ENCODE measurements at places on chromosomes 12 and 14.

- H3K27ac ChIP-seq: no peak overlapping the region
- H3K4me1 ChIP-seq: peaks cover 36% of the 10 kb centered on the region
- no peaks in the 10 kb centered on the region for H3K36me3 ChIP-seq
- no peak overlapping the region for H3K4me3 ChIP-seq
- no peak for DNase-seq
Observed at GRCh38 chr12:47885012-47885501, 19.7 kb downstream of the VDR start.

GRCh38 chr12:69405566-69405865, 46.0 kb downstream of the YEATS4 start:
- no peaks in the 10 kb centered on the region for H3K27me3 ChIP-seq
- no peaks in the 10 kb centered on the region for H3K36me3 ChIP-seq
- no peak for DNase-seq
- no peak overlapping the region for H3K27ac ChIP-seq

DNA sequence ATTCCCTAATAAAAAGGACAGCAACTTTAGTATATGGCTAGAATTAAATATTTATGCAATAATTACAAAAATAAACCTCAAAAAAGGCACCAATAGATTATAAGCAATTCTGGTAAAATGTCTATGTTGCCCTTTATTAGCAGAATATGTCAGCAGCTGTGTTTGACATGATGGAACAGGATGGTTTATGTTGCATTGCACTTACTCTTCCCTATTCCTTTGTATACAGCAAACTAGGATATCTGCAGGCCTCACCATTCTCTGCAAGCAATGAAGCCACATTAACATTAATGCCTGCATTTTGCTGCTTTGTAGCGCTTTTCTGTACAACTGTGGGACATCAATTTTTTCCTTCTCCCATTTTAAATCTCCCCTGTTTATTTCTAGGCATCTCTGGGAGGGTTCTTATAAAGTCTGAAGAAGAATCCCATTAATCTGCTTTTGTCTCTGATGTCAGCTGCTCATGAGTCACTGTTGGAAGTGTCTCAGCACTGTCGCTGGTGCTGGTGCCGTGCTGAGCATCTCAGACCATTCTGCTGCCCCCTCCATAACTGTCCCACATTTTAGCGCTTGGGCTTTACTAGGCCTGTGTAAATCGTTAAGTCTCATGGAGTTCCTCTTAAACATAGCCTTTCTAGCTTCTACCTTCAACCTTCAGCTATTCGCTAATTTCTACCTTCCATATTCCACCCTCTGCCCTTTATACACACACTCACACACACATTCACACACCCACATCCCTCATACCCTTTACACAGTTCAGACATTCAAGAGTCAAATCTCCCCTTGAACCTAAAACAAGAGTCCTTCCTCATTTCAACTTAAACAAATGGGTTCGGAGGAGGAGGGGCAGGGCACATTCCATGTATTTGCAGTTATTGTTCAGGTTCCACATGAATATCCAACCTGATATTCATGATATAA, 64.4 kb upstream of the TRHDE start:
- no peaks in the 10 kb centered on the region for H3K27me3 ChIP-seq
- H3K36me3 ChIP-seq: no peaks in the 10 kb centered on the region
- H3K4me1 ChIP-seq: no peaks in the 10 kb centered on the region
- no peak for DNase-seq
- H3K27ac ChIP-seq: no peak overlapping the region
- no peak overlapping the region for H3K4me3 ChIP-seq

DNA sequence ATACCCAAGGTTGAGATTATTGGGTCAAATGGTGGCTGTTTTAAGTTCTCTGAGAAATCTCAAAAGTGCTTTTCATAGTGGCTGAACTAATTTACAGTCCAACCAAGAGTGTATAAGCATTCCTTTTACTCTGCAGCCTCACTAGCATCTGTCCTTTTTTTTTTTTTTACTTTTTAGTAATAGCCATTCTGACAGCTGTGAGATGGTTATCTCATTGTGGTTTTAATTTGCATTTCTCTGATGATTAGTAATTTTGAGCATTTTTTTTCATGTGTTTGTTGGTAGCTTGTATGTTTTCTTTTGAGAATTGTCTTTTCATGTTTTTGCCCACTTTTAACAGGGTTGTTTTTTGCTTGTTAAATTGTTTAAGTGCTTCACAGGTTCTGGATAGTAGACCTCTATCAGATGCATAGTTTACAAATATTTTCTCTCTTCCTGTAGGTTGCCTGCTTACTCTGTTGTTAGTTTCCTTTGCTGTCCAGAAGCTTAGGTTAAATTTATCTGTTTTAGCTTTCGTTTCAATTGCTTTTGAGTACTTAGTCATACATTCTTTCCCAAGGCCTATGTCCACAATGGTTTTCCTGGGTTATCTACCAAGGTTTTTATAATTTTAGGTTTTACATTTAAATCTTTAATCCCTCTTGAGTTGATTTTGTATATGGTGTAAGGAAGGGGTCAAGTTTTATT, 881.3 kb upstream of the SEL1L start:
- no peak overlapping the region for H3K4me3 ChIP-seq
- H3K4me1 ChIP-seq: no peaks in the 10 kb centered on the region
- H3K36me3 ChIP-seq: no peaks in the 10 kb centered on the region

GRCh38 chr14:106058342-106058741, 532.0 kb downstream of the TMEM121 start:
- H3K4me1 ChIP-seq: no peaks in the 10 kb centered on the region
- H3K27me3 ChIP-seq: no peaks in the 10 kb centered on the region
- DNase-seq: no peak
- H3K4me3 ChIP-seq: no peak overlapping the region
- H3K36me3 ChIP-seq: no peaks in the 10 kb centered on the region

GRCh38 chr12:71567537-71567936, 96.1 kb downstream of the ZFC3H1 start:
- no peaks in the 10 kb centered on the region for H3K36me3 ChIP-seq
- H3K4me3 ChIP-seq: no peak overlapping the region
- no peaks in the 10 kb centered on the region for H3K27me3 ChIP-seq
- DNase-seq: no peak

GRCh38 chr12:89368391-89368790, 16.1 kb upstream of the DUSP6 start:
- DNase-seq: no peak
- no peaks in the 10 kb centered on the region for H3K36me3 ChIP-seq
- no peak overlapping the region for H3K4me3 ChIP-seq

- no peaks in the 10 kb centered on the region for H3K27me3 ChIP-seq
- H3K27ac ChIP-seq: no peak overlapping the region
- H3K36me3 ChIP-seq: no peaks in the 10 kb centered on the region
- no peak overlapping the region for H3K4me3 ChIP-seq
Observed at GRCh38 chr14:97713023-97713422, 915.8 kb downstream of the VRK1 start.

DNA sequence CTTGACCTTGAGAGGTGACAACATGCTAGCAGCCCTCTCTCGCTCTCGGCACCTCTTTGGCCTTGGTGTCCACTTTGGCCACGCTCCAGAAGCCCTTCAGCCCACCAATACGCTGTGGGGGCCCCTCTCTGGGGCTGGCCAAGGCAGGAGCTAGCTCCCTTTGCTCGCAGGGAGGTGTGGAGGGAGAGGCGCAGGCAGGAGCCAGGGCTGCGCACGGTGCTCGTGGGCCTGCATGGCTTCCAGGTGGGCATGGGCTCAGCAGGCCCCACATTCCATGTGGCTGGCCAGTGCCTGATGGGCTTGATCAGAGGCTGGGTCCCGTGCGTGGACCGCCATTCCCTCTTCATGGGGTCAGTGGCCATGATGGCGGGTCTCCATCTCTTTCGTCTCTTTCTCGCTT, 1237.0 kb upstream of the USP15 start:
- H3K27me3 ChIP-seq: no peaks in the 10 kb centered on the region
- no peaks in the 10 kb centered on the region for H3K4me1 ChIP-seq
- H3K27ac ChIP-seq: no peak overlapping the region
- no peak overlapping the region for H3K4me3 ChIP-seq
- H3K36me3 ChIP-seq: no peaks in the 10 kb centered on the region

DNA sequence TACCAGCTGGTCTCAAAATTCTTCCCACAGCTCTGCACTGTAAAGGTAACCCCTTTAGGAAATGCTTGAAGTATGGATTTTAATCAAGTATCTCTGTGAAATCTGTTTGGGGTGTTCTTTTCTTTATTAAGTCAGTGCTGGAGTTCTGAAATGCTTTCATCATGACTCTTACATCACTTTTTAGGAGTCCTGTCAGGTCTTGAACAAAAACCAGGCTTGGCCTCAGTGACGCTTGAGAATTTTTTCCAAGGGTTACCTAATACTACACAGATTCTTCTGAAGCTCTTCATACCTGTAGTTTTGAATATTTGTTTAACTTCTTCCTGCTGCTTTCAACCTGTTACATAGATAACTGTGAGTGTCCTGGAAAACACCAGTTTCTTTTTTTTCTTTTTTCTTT, 47.0 kb upstream of the KCNH3 start:
- H3K27ac ChIP-seq: no peak overlapping the region
- H3K27me3 ChIP-seq: no peaks in the 10 kb centered on the region
- no peaks in the 10 kb centered on the region for H3K36me3 ChIP-seq
- no peak overlapping the region for H3K4me3 ChIP-seq
- H3K4me1 ChIP-seq: no peaks in the 10 kb centered on the region

GRCh38 chr14:61535458-61535857, 159.9 kb upstream of the HIF1A start:
- H3K4me3 ChIP-seq: no peak overlapping the region
- no peak for DNase-seq
- H3K27ac ChIP-seq: no peak overlapping the region

GRCh38 chr12:121930862-121931261, 12.5 kb downstream of the CFAP251 start:
- no peak overlapping the region for H3K4me3 ChIP-seq
- H3K36me3 ChIP-seq: no peaks in the 10 kb centered on the region
- DNase-seq: no peak

GRCh38 chr14:73471582-73472184, 13.3 kb upstream of the NUMB start:
- H3K27me3 ChIP-seq: no peaks in the 10 kb centered on the region
- no peak for DNase-seq

- H3K4me3 ChIP-seq: no peak overlapping the region
- no peaks in the 10 kb centered on the region for H3K36me3 ChIP-seq
- no peaks in the 10 kb centered on the region for H3K4me1 ChIP-seq
- DNase-seq: no peak
- H3K27ac ChIP-seq: no peak overlapping the region
- peaks cover 3% of the 10 kb centered on the region for H3K27me3 ChIP-seq
Observed at GRCh38 chr12:106082216-106083175, 56.3 kb downstream of the NUAK1 start.

DNA sequence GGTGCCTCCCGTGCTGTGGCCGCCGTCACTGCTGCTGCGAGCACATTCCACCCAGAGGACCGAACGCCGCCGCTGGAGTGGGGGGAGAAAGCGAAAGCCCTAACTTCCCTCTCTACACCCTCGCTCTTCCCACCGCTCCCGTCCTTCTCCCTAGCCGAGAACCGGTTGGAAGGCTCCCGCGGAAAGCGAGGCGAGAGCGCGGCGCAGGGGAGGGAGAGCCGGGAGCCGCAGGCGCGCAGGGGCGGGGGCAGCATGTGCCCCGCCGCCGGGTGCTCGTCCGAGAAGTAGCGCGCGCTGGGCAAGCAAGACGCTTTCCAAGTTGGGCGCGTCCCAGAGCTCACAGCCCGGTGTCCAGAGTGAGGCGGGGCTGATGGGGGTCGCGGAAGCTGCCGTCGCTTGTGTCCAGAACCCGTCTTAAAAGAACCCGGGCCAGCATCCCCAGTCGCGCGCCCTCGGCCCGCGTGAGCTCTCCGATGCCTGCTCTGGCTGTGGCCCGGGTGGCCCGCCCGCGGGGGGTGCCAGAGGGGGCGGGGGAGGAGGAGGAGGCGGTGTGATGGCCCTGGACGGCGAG, at the start of gene TRHDE:
Gene TRHDE, plus strand, starts transcription at position 280 of the 571 bp plus-strand sequence. Its CDS starts 274 bp downstream, at position 554.
- peak; percentile 17 for DNase-seq
- peak within 1 kb of the TSS; percentile 23 for H3K4me3 ChIP-seq
- no peaks in the 10 kb centered on the region for H3K36me3 ChIP-seq
- H3K27ac ChIP-seq: no peak within 1 kb of the TSS

DNA sequence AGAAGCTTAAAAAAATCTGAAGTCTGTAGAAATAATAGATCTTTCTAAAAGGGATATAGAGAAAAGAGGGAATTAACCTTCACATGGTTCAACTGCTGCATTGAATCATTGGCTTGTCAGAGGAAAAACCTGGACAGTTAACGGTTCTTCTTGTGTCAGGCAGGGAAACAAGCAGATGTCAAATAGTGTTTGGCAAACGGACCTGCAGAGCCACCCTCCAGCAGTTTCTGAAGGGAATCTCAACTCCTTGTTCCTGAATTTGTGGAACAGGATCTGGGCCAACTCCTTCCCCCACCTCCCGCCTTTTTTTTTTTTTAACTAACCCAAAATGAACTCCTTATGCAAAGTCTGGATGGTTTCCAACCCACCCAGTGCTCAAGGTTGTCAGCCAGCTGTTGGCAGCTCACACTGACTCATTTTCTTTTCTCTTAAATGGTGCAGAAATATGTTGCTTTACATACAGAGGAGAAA, 187.3 kb downstream of the CAND1 start:
- no peak for DNase-seq
- H3K4me1 ChIP-seq: peaks cover 34% of the 10 kb centered on the region
- H3K27me3 ChIP-seq: no peaks in the 10 kb centered on the region
- no peaks in the 10 kb centered on the region for H3K36me3 ChIP-seq
- H3K27ac ChIP-seq: no peak overlapping the region
- no peak overlapping the region for H3K4me3 ChIP-seq

DNA sequence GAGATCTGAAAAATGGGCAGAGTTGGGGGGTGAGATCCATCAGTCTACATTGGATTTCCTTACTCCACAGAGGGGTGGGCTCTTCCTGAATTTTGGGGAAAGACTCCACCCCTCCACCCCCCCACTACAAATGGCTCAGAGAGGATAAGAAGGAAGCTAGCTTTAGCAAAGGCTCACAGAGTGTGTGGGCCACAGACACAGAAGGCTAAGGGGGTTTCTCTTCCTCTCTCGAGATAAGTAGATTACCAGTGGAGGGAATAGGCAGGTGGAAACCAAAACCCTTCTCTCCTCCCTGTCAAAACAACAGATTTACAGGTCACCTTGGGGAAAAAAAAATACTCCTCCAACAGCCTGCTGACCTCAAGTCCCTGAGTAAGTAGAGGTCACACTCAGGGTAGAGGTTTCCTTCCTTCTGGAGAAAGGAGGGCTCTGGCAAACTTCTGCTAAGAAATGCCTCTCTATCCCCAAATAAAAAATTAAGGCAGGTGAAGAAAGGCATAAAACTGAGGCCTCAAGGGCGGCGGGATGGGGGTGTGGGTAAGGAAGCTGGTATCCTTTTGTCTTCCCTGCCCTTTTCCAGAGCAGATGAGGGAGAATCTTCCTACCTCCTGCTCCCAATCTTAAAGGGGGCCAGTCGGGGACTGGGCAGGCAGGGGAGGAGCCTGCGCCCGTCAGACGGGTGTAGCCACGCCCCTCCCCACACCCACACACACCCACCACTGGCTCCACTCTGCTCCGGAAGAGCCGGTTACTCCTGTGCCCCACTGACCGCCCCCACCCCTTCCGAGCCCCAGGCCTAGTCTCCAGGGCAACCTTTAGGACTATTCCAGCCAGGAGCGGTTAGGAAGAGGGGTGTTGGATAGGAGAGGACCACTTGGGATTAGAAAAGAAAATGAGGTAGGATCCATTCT, 1.9 kb upstream of the BAZ2A start:
- H3K27ac ChIP-seq: peak overlapping the region; percentile 63
- H3K27me3 ChIP-seq: no peaks in the 10 kb centered on the region
- DNase-seq: no peak
- peak overlapping the region; percentile 19 for H3K4me3 ChIP-seq

GRCh38 chr14:36656687-36657398, 4.8 kb upstream of the PAX9 start:
- no peak for DNase-seq
- H3K4me1 ChIP-seq: peaks cover 7% of the 10 kb centered on the region
- no peaks in the 10 kb centered on the region for H3K36me3 ChIP-seq

- no peak overlapping the region for H3K4me3 ChIP-seq
- no peaks in the 10 kb centered on the region for H3K27me3 ChIP-seq
- no peak for DNase-seq
- H3K4me1 ChIP-seq: no peaks in the 10 kb centered on the region
- H3K36me3 ChIP-seq: no peaks in the 10 kb centered on the region
Observed at GRCh38 chr12:75786070-75786469, 245.5 kb downstream of the PHLDA1 start.

Data from CD14-positive monocyte (primary cell).